Stimulated activated CD4-positive, alpha-beta T cell treated with anti-CD3 and anti-CD28 coated beads, Interleukin-1b, Interleukin-23, amount 100 ng/mL, for 1 hour (primary cell): ENCODE measurements at places on chromosomes 5 and 9.

DNA sequence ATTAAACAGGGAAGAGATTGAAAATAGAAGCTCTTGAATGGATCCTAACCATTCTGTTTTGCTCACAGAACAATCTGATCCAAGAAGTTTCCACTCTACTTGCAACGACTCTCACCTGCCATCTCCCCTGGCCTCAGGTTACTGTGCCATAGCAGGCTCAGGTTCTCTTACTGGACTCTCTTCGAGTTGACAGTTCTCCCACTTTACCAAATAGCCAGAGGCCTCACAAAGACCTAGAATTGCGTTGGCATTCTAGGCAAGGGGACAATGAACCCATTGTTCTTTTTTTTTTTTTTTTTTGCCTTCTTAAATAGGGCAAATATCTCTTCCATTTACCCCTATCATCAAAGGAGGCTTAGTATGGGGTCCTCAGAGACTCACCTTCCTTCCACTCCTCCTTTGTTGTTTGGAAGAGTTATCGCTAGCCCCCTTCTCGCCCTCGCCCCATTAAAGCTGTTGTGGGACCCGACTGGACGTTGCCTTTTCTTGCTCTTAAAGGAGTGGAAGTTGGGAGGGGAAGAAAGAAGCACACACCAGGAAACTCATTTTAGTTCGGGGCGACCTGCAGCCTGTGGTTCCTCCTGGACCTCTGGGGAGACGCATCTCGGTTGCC lies 688 bp upstream of the PLPPR1 start:
- DNase-seq: no peak

GRCh38 chr9:134644725-134645606 lies 3.4 kb downstream of the COL5A1 start:
- no peak for DNase-seq

GRCh38 chr5:36270876-36271575 lies 29.3 kb upstream of the NADK2 start:
- no peak for DNase-seq

DNA sequence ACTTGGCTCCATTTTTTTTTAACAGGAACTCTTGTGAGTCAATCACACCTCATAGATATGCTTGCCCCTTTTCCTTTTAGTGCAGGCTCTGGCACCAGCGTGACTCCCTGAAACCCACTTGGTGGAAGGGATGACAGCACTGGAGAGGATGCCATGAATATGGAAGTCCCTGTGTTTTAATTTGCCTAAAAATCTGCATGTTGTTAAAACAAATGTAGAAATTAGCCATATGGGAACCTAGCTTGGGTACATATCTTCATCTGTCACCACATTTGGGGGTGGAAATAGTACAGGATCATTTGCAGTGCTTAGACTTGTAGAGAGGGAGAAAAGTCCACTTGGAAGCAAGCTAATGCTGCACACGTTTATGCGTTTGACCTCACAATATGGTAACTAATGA lies 179.0 kb downstream of the EBF1 start:
- DNase-seq: no peak

DNA sequence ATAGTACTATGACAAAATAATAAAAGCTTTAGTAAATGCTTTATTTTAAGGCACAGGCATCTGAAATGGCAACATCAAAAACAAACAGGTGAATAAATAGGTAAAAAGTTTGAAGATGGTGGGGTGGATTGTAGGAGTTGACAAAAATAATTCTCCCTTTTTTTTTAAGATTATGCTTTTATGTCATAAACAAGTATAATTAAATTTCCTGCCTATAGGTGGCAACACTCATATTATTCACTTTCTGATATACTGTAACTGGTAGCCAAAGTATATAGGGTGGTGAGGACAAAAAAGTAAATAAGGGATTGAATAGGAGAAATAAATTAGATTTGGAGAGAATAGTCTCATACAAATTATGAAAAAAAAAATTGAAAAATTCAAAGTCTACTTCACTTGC lies 120.0 kb upstream of the ACOT12 start:
- no peak for DNase-seq

- DNase-seq: peak; percentile 64
Measured at GRCh38 chr5:179821298-179822058, 773 bp downstream of the SQSTM1 start.

DNA sequence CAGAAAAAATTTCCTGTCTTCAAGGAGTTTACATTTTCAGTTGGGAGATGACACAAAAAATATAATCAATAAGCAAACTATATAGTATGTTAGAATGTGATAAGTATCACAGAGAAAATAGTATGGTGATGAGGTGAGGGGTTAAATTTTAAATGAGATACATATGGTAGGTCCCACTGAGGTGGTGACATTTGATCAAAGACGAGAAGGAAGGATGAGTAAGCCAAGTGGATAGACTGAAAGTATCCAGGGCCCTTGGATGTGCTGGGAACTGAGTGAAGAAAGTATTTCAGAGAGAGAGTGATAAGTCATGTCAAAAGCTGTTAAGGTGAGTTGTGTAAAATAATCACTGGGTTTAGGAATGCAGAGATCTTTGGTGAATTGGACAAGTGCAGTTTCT lies 3.5 kb downstream of the CCDC192 start:
- no peak for DNase-seq

DNA sequence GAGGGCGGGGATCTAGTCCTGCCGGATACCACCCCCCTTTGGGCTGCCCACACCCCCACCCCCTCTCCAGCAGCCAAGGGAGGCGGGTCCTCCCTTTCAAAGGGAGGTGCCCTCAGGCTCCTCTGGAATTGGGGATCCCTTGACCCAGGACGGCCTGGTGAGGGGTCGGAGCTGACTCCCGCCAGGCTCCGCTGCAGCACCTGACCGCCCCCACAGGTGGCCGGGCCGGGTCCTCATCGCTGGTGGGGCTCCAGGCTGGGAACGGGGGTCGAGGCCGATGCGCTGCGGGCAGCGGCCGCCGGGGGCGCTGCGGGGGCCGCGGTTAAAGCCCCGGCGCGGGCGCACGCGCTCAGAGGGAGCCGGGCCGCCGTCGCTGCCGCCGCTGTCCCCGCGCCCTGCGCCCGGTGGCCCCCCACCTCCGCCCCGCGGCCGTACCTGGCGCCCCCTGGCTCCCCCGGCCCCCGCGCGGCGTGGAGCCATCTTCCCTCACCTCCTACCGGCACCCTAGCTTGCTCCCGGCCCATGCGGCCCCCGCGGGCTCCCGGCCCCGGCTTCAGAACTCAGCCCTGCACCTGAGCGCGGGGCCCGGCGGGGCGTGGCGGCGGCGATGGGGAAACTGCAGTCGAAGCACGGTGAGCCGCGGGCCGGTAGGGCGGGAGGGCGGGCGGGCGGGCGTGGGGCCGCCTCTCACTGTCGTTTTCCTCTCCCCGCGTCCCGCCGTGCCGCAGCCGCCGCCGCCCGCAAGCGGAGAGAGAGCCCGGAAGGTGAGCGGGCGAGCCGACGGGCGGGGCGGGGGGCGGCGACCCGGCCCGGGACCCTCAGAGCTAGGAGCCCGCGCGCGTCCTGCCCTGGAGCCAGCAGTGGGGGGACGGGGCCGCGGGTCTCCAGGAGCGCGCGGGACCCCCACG lies at the start of gene NKD2:
Gene NKD2, plus strand, starts transcription at position 352 of the 908 bp plus-strand sequence. Its CDS starts 256 bp downstream, at position 608.
- DNase-seq: no peak

DNA sequence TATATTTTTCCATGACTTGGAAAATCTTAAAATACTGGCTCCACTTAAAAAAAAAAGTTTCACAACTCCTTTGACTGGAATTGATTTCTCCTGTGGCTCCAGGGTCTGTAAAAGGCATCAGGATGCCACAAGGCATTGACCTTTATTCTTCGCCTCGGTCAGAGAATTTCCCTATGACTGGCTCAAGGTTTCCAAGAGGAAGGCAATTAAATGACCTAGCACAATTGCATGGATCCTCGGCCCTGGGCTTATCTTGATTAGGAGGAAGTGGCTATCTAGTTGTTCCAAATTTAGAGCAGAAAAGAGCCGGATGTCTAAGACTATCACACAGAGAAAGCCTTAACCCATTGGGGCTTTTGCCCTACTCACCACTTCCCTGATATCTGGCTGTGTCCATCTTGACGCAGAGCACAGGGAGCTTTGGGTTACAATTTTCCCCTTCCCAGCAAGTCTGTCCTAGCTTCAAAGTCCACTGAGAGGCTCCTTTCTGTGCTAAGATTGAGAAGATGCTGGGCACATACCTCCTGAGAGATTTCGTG lies 56.9 kb upstream of the COL15A1 start:
- no peak for DNase-seq

GRCh38 chr5:121086671-121087070 lies 622.6 kb downstream of the PRR16 start:
- no peak for DNase-seq

GRCh38 chr9:107827304-107827703 lies 337.7 kb upstream of the KLF4 start:
- no peak for DNase-seq

DNA sequence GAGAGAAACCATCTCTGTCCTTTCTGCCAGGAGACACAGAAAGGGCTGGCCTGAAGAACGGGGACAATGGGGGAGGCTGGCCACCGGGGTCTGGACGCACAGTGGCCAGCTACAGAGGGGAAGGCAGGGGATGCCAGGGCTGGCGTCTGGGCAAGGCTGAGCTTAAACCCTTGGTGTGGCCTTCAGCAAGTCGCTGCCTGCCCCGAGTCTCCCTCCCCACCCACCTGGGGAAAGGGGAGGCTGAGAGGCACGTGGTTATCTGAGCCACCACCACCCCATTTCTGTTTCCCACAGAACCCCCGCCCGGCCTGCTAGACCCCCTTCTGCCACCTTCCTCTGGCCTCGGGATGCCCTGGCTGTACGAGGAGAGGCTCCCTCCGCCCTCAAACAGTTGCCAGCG lies 115.3 kb downstream of the VAV2 start:
- no peak for DNase-seq

DNA sequence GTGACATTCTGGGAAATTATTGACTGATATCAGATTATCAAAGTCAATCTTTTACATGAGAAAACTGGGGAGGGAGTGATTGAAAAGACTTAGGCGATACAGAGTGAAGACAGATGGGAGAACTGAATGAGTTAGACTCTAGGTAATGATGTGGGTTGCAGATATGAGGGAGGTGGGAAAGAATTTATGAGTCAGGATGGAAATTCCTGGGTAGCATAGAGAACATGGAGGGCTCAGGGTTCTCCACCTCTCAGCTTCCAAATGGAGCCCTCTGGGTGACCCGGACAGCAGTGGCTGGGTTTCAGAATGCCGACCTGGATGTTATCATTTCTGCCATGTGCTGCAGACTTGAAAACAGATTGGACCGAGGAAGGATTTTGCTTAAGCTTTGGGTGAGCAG lies 75.4 kb upstream of the SHB start:
- DNase-seq: no peak

- DNase-seq: no peak
Measured at GRCh38 chr5:172049226-172049796, 42.9 kb upstream of the FBXW11 start.

- no peak for DNase-seq
Measured at GRCh38 chr9:27528886-27529315, 713 bp downstream of the MOB3B start.

DNA sequence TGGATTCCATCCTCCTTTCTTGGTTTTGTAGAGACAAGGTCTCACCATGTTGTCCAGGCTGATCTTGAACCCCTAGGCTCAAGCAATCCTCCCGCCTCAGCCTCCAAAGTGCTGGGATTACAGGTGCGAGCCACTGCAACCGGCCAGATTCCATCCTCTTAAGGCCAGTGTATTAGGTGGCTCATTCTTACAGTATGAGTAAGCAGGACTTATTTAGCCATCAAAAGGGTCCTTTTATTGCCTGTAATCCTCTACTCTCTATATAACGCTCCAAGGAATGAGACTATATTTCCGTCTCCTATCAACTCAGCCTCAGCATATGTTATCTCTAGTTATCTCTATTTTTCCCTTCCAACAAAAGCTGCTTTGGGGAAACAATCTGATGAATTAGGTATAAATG lies 3.0 kb upstream of the ERBIN start:
- DNase-seq: no peak

GRCh38 chr5:59275510-59276324 lies 617.8 kb downstream of the PDE4D start:
- no peak for DNase-seq

GRCh38 chr9:89787595-89787994 lies 182.8 kb downstream of the GADD45G start:
- DNase-seq: no peak

DNA sequence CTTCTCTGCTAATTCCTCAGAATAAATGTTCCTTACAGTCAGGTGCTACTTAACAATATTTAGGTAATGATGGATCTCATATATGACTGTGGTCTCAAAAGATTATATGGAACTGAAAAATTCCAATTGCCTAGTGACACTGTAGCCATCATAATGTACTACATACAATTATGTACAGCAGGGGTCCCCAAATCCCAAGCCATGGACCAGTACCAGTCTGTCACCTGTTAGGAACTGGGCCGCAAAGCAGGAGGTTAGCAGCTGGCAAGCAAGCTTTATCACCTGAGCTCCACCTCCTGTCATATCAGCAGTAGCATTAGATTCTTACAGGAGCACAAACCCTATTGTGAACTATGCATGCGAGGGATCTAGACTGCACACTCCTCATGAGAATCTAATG lies 69.6 kb downstream of the NR2F1-AS1 start:
- DNase-seq: no peak

DNA sequence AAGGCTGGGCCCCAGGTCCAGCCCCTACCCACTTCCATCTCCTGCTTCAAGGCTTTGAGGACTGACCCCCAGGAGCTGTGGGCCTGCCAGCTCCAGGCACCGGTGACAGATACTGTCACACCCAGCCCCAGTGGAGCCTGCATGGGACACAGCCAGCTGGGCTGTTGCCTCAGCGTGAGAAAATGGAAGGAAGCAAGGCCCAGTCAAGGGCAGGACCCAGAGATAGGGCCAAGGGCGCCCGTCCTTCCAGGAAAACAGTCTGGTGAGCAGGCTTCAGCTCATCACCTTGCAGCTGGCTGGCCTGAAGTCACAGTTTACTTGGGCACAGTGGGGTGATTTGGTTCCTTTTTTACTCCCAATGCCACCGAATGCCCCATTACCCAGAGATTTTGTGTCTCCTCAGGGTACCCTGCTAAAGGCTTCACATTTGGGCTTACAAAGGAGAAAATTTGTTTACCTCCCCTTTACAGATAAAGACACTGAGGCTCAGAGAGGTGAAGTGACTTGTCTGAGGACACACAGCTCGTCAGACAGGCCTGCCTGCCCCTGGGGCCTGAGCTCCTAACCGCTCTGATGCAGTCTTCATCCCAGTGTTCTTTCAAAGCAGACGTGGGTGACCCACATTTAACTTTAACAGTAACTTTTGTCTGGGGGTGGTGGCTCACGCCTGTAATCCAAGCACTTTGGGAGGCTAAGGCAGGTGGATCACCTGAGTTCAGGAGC lies 21.5 kb upstream of the WDR38 start:
- DNase-seq: no peak

GRCh38 chr9:113932906-113933584 lies 56.9 kb downstream of the ZNF618 start:
- no peak for DNase-seq

DNA sequence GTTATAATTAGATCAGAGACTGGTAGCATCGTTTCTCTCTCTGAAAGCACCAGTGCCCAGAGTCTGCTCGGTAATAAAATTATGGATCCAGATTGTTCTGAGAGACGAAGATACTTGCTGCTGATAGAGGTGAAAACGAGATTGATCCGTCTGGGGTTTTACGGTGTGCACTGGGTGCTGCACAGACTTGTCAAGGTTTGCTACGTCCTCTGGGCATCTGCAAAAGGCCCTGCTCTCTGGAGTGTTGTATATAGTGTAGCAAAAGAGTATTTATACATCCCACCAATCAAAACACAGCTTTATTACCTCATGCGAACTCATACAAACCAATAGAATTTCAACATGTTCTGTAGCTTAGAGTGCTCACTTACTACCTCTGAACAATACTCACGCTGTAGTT lies 219.3 kb downstream of the PBX3 start:
- DNase-seq: no peak
